ENCODE measurements at places on chromosomes 12 and 14.

DNA sequence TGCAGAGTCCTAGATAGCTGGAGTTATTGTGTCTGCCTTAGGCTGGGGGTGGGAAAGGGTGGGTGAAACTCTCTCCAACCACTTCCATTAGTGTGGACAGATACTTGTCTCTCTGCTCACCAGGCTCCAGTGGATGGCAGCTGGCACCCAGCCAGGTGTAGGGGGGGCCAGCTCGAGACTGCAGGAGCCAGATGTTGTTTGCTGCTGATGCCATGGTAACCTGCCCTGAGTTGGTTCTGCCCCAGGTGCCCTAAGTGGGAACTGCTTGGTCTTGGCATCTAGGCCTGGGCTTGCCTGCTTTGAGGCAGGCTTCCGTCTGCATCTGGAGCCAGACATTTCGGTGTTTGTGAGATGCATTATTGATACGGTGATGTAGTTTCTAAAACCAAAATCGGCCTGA, 82.2 kb downstream of the ADCK1 start:
- DNase-seq: peak; percentile 61

DNA sequence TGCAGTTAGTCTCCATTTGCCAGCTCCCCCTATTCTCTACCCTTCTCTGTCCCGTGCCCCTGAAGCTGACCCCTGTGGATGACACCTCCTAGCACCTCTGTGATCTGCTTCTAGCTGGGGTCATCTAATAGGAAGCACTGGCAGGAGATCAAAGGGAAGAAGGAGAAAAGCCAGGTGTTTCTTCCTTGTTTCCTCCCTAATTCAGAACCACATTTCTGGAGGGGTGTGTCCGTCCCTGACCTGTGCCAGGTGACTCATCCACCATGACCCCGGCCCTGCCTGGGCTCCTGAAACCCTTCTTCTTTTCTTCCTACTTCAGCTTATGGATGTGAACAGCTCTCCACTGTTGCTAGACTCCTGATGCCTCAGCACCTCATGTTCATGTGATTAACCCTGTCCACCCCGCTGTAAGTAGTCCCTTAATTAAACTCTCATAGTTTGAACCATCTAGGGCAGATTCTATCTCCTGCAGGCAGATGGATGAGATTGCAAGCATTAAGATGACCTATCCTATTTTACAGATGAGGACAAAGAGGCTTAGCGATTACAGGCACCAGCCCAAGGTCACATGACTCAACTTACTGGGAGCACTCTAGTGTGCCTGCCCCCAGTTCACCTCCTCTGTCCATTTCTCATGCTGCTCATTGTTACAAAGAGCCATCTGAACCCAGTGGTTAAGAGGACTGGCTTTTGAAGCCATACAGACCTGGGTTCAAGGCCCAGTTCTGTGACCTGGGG, 770.5 kb downstream of the MED13L start:
- DNase-seq: no peak

- no peak for DNase-seq
Measured at GRCh38 chr12:111756681-111757080, 10.1 kb upstream of the ALDH2 start.

DNA sequence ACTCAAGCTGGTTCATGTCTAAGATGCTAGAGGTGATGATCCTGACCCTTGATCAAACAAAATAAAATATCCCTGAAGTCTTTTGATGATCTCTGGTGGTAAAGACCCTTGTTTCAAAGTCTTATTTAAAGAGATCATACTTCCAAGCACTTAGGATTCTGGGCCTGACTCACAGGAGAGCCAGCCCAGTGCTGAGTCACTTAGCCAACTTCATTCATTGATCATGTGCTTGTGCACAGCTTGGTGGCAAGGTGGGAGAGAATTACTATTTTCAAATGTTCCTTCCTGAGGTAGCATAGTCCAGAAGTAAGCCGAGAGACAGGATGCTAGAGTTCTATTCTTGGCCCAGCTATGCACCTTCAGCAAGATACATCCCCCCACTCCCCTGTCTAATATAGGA, 40.6 kb downstream of the SCN8A start:
- no peak for DNase-seq

DNA sequence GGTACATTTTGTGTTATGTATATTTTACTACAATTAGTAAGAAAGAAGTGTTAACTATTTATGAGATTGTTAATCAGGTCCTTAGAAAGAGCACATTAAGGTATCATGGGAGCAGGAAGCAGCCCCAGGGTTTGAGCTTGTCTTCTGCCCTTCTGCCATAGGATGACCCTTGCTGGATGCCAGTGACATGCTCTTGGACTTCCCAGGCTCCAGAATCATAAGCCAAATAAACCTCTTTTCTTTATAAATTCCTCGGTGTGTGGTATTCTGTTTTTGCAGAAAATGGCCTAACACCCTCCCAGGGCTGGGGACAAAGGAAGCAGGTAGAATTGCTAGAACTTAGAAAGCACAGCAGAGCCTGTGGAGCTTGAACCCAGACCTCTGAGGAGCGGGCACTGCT, 164.7 kb downstream of the VRK1 start:
- no peak for DNase-seq

GRCh38 chr12:131850856-131851559, 22.8 kb downstream of the MMP17 start:
- peak; percentile 25 for DNase-seq

GRCh38 chr14:65412856-65413738, 567 bp downstream of the FUT8 start:
- DNase-seq: peak; percentile 39

DNA sequence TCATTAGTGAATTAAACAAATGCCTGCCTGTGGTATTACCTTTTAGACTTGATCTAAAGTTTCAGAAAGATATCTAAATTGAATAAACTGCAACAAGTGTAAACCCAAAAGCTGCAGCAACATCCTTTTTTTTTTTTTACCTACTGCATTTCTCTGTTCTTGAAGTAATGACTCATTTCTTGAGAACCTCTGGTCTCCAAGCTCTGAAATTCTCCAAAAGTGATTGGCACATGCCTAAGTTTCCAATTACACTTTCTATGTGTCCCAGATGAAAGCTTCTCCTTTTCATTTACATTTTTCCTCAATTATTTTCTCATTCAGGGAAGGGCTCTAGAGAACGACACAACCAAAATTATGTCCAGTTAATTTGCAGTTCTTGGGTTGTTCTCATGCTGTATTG, 435.2 kb upstream of the DCN start:
- no peak for DNase-seq

GRCh38 chr12:9065607-9065856, 50.2 kb downstream of the A2M start:
- no peak for DNase-seq

DNA sequence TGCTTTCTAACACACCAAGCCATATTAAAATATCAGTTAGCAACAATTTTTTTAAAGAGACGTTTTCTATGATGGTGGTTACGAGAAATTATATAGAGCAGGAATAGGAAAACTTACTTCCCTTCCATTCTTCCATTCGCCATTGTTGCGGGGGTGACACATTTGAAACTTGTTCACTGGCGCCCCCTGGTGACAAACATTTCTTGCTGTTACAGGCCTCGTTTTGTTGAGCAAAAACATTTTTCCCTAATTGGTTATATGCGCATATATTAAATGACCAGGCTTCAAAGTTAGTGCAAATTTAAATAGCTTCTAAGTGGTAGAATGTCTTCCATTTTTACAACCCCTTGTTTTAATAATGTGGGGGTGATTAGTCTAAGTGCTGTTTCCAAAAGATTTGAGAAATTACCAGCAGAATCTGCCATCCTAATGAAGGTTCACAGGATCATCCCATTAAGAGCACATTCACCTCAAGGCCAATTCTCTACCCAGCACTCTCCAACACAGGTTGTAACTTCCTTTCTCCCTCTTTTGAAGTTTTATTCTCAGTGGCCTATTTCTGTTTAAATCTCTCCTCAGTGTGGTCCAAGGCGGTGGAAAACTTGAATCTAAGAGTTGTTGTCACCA, 1124.7 kb downstream of the FLRT2 start:
- DNase-seq: peak; percentile 33

- no peak for DNase-seq
Measured at GRCh38 chr12:58285551-58285950, 344.2 kb downstream of the ATP23 start.

GRCh38 chr12:18206198-18206597, 55.1 kb upstream of the PIK3C2G start:
- DNase-seq: no peak

- no peak for DNase-seq
Measured at GRCh38 chr12:124174451-124175348, 120.2 kb upstream of the RFLNA start.

DNA sequence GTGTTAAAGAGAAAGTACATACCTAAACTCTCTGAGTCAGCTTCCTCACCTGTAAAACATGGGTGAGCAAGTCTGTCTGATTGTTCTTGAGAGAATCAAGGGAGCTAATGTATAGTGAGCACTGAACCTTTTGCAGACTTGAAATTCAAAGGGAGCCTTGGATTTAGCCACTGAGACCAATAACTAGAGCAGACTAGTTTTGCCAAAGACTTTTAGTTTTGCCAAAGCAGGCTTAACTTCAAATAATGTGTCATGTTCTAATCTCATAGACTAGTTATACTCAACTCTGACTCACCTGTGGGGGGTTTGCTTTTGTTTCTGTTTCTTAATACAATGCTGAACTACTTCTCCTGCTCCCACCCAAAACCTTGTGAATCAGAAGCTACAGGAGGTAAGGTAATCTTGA, 123.7 kb downstream of the SLC25A21 start:
- no peak for DNase-seq

- no peak for DNase-seq
Measured at GRCh38 chr12:29086325-29087271, 62.5 kb upstream of the FAR2 start.

DNA sequence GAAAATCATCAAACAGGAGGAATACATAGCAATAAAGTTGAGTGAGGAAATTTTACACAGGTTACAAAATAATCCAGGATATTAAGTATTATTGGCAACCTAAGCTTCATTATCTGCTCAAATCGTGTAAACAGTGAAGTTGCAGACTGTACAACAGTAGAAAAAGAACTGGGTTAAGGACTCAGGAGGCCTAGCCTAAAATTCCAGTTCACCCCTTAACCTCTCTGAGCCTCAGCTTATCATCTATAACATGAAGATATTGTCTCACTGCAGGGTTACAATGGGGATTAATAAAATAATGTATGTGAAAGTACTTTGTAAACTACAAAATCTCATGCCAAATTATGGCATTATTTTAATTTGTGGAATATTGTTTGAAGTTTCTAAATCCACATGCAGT, 26.0 kb downstream of the DDHD1 start:
- DNase-seq: no peak

GRCh38 chr12:93230326-93230720, 147.4 kb upstream of the NUDT4 start:
- no peak for DNase-seq

DNA sequence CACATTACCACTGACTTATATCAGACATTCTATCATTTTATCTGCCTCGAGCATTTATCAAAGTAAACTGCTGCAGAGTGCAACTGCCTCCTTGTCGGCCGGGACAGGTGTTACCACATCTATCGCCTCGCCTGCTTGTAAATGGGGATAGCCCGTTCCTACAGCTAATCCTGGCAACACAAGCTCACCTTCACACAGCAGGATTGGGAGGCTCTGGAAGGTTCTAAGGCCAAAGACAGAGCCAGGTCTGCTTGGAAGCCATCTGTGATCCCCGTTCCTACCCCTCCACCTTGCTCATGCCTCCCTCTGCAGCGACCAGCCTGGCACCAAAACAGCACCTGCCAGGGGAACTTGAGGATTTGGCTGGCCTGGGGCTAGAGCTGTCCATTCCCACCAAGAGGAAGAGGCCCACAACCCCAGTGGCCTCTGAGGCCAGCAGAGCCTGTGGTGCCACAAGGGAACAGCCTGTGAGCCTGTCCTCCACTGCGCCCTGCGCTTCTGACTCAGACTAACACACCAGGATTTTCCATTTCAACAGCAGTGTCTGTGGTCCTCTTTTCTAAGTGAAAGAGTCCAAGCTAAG, 114.8 kb upstream of the DIO3 start:
- DNase-seq: no peak

- no peak for DNase-seq
Measured at GRCh38 chr12:96121271-96121711, 72.9 kb upstream of the ELK3 start.

GRCh38 chr12:38385486-38385885, 68.9 kb downstream of the ALG10B start:
- DNase-seq: no peak

DNA sequence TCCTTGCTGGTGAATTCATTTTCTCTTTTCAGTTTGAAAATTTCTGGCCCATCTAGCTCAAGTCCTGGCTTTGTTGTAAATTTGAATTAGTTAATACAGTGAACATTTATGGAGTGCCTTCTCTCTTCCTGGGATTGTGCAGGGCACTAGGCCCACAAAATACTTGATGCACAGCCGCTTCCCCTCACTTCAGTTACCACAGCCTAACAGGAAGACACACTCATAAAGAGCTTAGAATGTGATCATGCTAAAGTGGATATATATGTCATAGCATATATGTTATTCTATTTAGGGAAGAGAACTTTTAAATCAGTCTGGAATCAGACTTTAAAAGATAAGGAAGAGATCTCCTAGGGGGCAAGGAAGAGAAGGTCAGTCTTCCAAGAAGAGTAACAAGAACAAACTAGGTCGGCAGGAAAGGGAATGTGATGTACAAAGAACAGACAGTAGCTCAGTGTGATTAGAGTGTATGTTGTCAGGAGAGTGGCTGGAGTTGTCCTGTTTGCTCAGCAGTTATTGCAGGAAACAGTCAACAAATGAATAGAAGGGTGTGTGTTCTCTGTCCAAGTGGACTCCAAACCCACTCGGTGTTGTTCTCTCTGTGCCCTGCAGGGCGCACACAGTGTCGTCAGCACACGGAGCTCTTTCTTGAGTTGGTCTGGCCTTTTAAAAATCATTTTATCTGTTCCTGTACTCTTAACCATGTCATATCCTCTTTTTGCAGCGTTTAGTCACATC, 74.4 kb downstream of the DAAM1 start:
- no peak for DNase-seq

GRCh38 chr12:109393437-109394345, 46.0 kb downstream of the MYO1H start:
- peak; percentile 30 for DNase-seq

DNA sequence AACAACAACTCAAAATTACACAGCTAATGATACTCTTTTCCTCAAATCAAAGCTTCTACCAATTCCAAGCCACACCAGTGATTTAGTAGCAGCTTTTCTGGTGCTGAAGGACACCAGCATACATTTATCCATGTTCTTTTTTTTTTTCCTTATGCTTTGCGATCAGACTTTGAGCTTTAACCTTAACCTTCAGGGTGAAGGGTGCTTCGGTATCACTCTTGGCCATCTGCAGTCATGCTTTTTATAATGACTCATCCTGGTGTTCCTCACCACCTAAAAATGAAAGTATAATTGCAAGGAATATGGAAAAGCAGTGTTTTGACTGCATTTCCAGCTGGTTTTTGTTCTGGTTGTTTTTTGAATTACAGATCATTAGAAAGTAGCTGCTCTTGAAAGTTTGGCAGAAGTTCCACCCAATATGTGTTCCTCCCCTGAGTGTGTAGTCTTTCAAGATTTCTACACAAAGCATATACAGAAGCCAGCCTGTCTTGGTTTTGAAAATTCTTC, 1.3 kb upstream of the SLC41A2 start:
- DNase-seq: no peak

DNA sequence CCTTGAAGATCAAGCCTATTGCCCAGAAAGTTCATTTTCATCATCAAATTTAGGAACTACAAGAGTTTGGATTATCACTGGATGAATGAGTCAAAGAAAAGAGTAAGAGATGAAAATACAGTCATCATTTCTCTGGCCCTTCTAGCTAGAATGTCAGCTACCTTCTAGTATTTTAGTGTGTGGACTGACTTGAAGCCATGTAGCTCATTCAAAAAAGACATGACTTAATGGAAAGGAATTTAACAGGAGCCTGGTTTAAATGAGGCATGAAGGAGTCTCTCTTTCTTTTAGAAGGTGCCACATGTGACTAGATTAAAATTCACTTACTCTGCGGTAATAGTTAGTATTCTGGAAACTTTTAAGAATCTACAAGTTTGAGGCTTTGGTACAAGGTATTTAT, 7.1 kb downstream of the PTHLH start:
- DNase-seq: no peak
